ENCODE measurements at places on chromosomes 4 and X. TPM values are rescaled to one million over a fixed set of nuclear protein-coding genes. Genes with fewer than 3 reads are reported as not detected.

- DNase-seq, result peak; percentile 43
- H3K27me3 ChIP-seq, result no peaks in the 10 kb centered on the region
- no peak overlapping the region for H3K4me3 ChIP-seq
- no peaks in the 10 kb centered on the region for H3K36me3 ChIP-seq
- no peaks in the 10 kb centered on the region for H3K4me1 ChIP-seq
- H3K27ac ChIP-seq, result no peak overlapping the region
These were observed 16.9 kb upstream of the ANOS1 start for GRCh38 chrX:8748855-8749254.

- H3K4me3 ChIP-seq, result no peak overlapping the region
- DNase-seq, result no peak
- H3K27me3 ChIP-seq, result no peaks in the 10 kb centered on the region
- H3K4me1 ChIP-seq, result no peaks in the 10 kb centered on the region
These were observed 70.8 kb downstream of the FMR1NB start for GRCh38 chrX:148051973-148052372.

DNA sequence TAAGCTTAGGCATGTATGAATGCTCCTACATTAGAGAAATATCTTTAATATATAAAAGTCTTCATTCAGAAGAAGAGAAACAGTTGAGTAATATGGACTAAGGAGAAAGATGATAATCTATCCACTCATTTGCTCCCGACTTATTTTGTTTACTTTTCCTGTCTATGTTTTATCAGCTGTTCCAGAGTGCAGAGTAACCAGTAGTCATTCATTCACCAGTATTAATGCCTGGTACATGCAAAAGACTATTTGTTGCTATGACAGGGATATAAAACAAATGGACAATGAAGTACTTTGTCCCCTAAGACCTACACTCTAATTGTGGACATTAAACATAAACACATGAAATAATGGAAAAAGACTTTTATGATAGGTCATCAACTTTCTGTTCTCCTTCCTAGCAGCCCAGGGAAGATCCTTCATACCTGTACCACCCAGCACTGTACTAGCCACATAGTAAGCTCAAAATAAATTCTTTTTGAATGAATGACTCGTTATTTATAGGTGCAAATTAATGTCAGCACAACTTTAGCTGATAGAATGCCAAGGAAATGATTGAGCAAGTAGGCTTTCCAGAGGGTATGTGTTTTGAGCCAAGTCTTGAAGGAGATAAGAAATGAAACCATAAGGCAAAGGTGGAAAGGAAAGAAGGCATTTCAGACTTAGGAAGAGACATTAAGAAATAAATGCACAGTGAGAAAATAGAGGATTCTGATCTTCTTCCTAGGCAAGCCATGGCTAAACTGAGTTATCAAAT is 45.0 kb upstream of the IL13RA1 start:
- H3K27ac ChIP-seq, result no peak overlapping the region
- DNase-seq, result no peak
- no peak overlapping the region for H3K4me3 ChIP-seq

Gene NUDT6
- 4.8 TPM for polyA plus RNA-seq

Gene SOX3
- 0.03 TPM for polyA plus RNA-seq

Gene CFAP299
- polyA plus RNA-seq, result 1.0 TPM

All from IMR-90 (cell line).